ENCODE measurements at places on chromosomes 5 and 9. TPM values are rescaled to one million over a fixed set of nuclear protein-coding genes. Genes with fewer than 3 reads are reported as not detected.

CCDC112 gene
- 3.4 TPM for total RNA-seq

PTTG1 gene
- total RNA-seq: 25.8 TPM

ZNF366 gene
- total RNA-seq: 1.3 TPM

PTBP3 gene
- total RNA-seq: 32.3 TPM

PCSK5 gene
- 0.79 TPM for total RNA-seq

ECSCR gene
- 472 TPM for total RNA-seq

IL13 gene
- total RNA-seq: not detected

CNTLN gene
- total RNA-seq: 6.2 TPM

PCA3 gene
- total RNA-seq: 0.20 TPM

SLCO4C1 gene
- not detected for total RNA-seq

APC gene
- total RNA-seq: 38.4 TPM

NPR3 gene
- 0.22 TPM for total RNA-seq

PCDHA12 gene
- total RNA-seq: under 0.01 TPM

GABRA6 gene
- total RNA-seq: under 0.01 TPM

SIGMAR1 gene
- 29.2 TPM for total RNA-seq

GLRA1 gene
- total RNA-seq: not detected

CAVIN4 gene
- total RNA-seq: 2.0 TPM

DMRT2 gene
- total RNA-seq: not detected

BAAT gene
- not detected for total RNA-seq
